ENCODE measurements at places on chromosomes 12 and 14. TPM values are rescaled to one million over a fixed set of nuclear protein-coding genes. Genes with fewer than 3 reads are reported as not detected.

GRCh38 chr12:108390495-108391203, 51.5 kb upstream of the CMKLR1 start:
- H3K36me3 ChIP-seq = no peaks in the 10 kb centered on the region
- no peaks in the 10 kb centered on the region for H3K4me1 ChIP-seq
- H3K4me3 ChIP-seq = no peak overlapping the region

Gene KCNC2
- not detected for total RNA-seq

DNA sequence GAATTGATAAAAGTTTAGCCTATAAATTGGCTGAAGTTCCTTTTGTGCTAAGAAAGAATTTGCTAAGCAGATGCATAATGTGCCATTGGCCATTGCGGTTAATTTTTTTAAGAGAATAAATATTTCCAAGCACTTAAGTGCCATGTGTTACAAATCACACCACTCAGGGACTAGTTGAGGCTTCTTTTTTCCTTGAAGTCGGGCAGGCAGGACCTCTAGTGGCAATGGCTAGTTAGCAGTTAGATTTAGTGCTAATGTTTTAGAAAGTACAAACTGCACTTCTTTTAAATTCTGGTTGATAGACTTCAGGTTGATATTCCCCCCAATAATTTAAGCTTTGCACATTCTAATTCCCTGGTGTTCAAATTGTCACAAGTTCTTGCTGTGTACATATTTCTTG, 294.3 kb downstream of the APAF1 start:
- H3K4me3 ChIP-seq = no peak overlapping the region
- no peaks in the 10 kb centered on the region for H3K4me1 ChIP-seq
- H3K27me3 ChIP-seq = no peaks in the 10 kb centered on the region
- DNase-seq = no peak
- H3K27ac ChIP-seq = no peak overlapping the region

DNA sequence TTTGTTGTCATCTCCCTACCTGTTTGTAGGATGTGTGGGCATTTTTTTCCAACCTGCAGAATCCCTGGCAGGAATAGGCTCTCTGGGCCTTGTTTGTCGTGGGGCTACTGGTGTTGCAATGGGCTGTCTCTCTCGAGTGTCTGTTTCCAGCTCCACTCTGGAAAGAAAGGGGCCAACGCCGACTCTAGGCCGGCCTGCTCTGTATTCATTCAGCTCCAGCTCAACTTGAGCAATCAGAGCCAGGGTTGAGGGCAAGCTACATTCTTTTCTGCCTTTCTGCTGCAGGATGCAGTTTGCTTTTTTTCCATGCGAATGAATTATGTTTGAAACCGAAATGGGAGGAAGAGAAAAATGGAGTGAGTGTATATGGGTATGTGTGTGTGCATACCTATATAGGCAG, 2.3 kb downstream of the JDP2 start:
- H3K27ac ChIP-seq = peak overlapping the region; percentile 20
- H3K27me3 ChIP-seq = no peaks in the 10 kb centered on the region
- H3K4me3 ChIP-seq = no peak overlapping the region
- peak; percentile 55 for DNase-seq
- no peaks in the 10 kb centered on the region for H3K4me1 ChIP-seq

- H3K4me3 ChIP-seq = no peak overlapping the region
- no peak for DNase-seq
- H3K4me1 ChIP-seq = no peaks in the 10 kb centered on the region
- no peaks in the 10 kb centered on the region for H3K27me3 ChIP-seq
- peak overlapping the region; percentile 91 for H3K27ac ChIP-seq
These were observed 87.7 kb downstream of the C12orf75 start for GRCh38 chr12:105418229-105418628.

GRCh38 chr12:570435-570920, 92.8 kb downstream of the NINJ2 start:
- H3K27ac ChIP-seq = peak overlapping the region; percentile 62
- H3K36me3 ChIP-seq = no peaks in the 10 kb centered on the region
- H3K27me3 ChIP-seq = no peaks in the 10 kb centered on the region
- DNase-seq = peak; percentile 92
- no peaks in the 10 kb centered on the region for H3K4me1 ChIP-seq

- H3K27ac ChIP-seq = no peak overlapping the region
- H3K27me3 ChIP-seq = no peaks in the 10 kb centered on the region
- no peak overlapping the region for H3K4me3 ChIP-seq
- H3K4me1 ChIP-seq = no peaks in the 10 kb centered on the region
These were observed 78.9 kb downstream of the EMP1 start for GRCh38 chr12:13275241-13276085.

DNA sequence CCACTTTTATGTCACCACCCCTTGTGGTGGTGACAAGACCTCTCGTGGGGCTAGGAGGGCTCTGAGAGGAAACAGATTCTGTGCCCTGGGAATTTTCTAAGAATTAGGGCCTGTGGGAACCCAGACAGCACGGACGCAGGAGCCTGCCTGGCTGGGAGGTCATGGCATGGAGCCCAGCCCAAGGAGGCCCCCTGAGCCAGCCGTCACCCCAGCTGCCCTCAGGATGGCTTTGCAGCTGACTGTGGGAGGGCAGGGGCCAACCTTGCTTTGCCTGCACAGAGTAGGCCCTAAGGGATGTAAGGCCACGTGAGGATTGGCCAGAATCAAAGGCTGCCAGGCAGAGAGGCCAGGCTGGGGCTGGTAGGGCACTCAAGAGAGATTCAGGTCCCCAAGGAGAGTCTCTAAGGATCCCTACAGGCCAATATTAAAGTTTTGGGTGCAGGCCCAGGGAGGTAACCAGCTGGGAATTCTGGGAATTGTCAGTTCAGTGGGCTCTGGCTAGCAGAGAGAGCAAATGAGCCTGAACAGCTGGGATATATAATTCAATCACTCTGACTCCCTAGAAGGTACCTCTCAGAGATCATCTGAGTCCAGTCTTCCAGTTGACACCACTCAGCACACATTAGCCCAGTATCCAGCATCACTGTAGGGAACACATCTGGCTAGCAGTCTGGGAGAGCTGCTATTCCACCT, 6.4 kb downstream of the LTBP2 start:
- H3K27ac ChIP-seq = peak overlapping the region; percentile 72
- DNase-seq = no peak
- no peak overlapping the region for H3K4me3 ChIP-seq
- no peaks in the 10 kb centered on the region for H3K27me3 ChIP-seq

GRCh38 chr12:6423267-6424007, 21.3 kb upstream of the CD27 start:
- H3K27me3 ChIP-seq = no peaks in the 10 kb centered on the region
- no peaks in the 10 kb centered on the region for H3K4me1 ChIP-seq
- DNase-seq = peak; percentile 90
- no peaks in the 10 kb centered on the region for H3K36me3 ChIP-seq

- no peak overlapping the region for H3K27ac ChIP-seq
- no peaks in the 10 kb centered on the region for H3K36me3 ChIP-seq
- H3K4me1 ChIP-seq = no peaks in the 10 kb centered on the region
- DNase-seq = no peak
- no peak overlapping the region for H3K4me3 ChIP-seq
These were observed 240.7 kb upstream of the PLEKHG7 start for GRCh38 chr12:92462049-92462448.

GRCh38 chr14:68164711-68165113, 345.1 kb downstream of the RAD51B start:
- H3K4me3 ChIP-seq = no peak overlapping the region
- peaks cover 4% of the 10 kb centered on the region for H3K4me1 ChIP-seq
- no peaks in the 10 kb centered on the region for H3K36me3 ChIP-seq
- H3K27me3 ChIP-seq = no peaks in the 10 kb centered on the region
- no peak for DNase-seq

GRCh38 chr12:6826734-6827436, 1.3 kb upstream of the P3H3 start:
- H3K4me1 ChIP-seq = no peaks in the 10 kb centered on the region
- no peak overlapping the region for H3K4me3 ChIP-seq
- H3K27ac ChIP-seq = no peak overlapping the region
- H3K36me3 ChIP-seq = peaks cover 2% of the 10 kb centered on the region

DNA sequence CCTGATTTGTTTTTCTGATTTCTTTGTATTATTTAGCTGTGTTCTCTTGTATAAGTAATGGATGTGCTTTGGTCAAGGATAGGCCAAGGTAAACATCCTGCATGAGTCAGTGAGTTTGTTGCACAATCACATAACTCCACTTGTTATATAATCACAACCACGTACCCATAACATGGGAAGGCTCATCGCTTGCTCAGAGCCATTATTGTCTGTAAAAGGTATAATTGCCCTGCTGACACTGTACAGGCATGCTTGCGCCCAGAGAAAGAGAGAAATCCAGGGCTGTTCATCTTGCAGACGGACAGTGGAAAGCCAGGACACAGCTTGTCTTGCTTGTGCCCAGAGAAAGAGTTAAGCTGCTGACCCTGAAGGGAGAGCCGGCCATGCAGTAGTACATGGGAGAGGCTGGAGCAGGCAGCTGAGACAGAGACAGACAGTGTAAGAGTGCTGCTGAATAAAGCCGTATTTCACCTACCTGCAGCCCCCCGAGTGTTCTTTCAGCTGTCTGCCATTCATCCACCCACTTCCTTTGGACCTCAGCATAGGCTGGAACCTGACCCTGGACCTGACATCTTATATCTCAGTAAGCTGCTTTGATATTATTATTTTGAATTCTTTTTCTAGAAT, 174.7 kb upstream of the DAAM1 start:
- no peaks in the 10 kb centered on the region for H3K36me3 ChIP-seq
- H3K4me1 ChIP-seq = no peaks in the 10 kb centered on the region
- no peaks in the 10 kb centered on the region for H3K27me3 ChIP-seq
- H3K27ac ChIP-seq = no peak overlapping the region
- no peak for DNase-seq

DNA sequence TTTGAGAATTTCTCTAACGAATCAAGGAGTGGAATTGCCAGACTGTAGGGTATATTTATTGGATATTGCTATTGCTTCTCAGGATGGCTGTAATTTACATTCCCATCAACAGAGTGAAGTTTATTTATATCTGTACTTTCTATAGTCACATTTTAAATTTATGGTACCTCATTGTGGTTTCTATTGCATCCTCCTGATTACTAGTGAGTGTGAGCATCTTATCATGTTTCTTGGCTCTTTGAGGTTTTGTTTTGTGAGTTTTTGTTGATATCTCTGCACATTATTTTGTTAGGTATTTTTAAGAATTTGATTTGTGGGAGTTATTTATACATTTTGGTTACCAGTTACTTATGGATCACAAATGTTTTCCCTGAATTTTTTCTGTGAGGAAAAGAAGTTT, 13.9 kb downstream of the DNM1L start:
- no peak for DNase-seq
- H3K27me3 ChIP-seq = no peaks in the 10 kb centered on the region
- no peaks in the 10 kb centered on the region for H3K4me1 ChIP-seq
- no peak overlapping the region for H3K27ac ChIP-seq
- H3K36me3 ChIP-seq = no peaks in the 10 kb centered on the region

Gene BCL11B
- total RNA-seq = 1.3 TPM

DNA sequence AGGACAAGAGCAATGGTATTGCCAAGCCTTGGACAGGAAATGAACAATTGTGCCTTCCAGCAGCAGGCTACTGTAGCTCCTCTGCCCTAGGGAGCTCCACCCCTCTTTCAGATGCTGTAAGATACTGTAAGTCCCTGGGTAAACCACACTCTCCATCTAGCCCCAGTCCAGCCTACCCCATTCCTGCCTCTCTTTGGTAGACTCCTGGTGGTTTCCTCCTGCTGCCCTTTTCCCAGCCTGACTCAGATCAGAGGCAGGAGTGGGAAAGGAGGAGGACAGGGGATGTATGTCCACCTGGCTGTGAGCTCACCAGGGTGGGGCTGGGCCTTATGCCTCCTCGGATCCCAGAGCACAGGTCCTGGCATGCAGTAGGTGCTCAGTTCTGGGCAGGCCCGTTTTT, 174.6 kb downstream of the ESRRB start:
- DNase-seq = no peak
- no peaks in the 10 kb centered on the region for H3K27me3 ChIP-seq
- H3K27ac ChIP-seq = no peak overlapping the region
- H3K36me3 ChIP-seq = no peaks in the 10 kb centered on the region
- H3K4me3 ChIP-seq = no peak overlapping the region

Gene ADAMTS20
- total RNA-seq = not detected

Gene IRAK3
- 29.7 TPM for total RNA-seq

Gene CDH24
- 3.4 TPM for total RNA-seq

DNA sequence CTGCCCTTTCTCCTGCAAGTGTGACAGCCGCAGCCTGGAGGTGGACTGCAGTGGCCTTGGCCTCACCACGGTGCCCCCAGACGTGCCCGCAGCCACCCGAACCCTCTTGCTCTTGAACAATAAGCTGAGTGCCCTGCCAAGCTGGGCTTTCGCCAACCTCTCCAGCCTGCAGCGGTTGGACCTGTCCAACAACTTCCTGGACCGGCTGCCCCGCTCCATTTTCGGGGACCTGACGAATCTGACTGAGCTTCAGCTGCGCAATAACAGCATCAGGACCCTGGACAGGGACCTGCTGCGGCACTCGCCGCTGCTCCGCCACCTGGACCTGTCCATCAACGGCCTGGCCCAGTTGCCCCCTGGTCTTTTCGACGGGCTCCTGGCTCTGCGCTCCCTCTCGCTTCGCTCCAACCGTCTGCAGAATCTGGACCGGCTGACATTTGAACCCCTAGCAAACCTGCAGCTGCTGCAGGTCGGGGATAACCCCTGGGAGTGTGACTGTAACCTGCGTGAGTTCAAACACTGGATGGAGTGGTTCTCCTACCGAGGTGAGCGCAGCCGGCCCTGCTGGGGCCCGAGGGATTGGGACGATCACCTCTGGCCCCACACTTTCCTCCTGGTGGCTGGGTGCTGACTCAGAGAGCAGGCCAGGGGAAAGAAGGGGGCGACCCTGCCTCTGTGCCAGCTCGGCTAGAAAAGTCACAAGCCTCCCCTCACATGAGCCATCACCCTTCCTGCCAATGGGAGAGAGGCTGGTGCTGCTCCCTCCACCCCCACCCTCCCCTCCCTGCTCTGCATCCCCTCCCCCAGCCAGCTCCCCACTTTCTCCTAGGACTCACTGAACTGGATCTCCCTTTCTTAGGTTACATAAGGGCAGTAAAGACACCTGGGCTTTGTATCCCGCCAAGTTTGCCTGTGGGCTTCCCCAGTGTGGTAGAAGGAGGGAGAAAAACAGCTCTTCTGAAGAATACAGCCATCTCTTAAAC, 10.9 kb downstream of the LRTM2 start:
- peak; percentile 82 for DNase-seq
- no peaks in the 10 kb centered on the region for H3K4me1 ChIP-seq
- no peak overlapping the region for H3K4me3 ChIP-seq
- H3K27me3 ChIP-seq = no peaks in the 10 kb centered on the region

Gene DEGS2
- total RNA-seq = 0.99 TPM

Gene DICER1
- total RNA-seq = 60.9 TPM

Gene EIF2S3B
- total RNA-seq = 0.45 TPM

- no peaks in the 10 kb centered on the region for H3K4me1 ChIP-seq
- no peak overlapping the region for H3K27ac ChIP-seq
- H3K36me3 ChIP-seq = no peaks in the 10 kb centered on the region
- H3K27me3 ChIP-seq = no peaks in the 10 kb centered on the region
These were observed 60.6 kb upstream of the DIO3 start for GRCh38 chr14:101500681-101501080.

Gene HOXC12
- not detected for total RNA-seq

- H3K27me3 ChIP-seq = no peaks in the 10 kb centered on the region
- DNase-seq = no peak
- no peak overlapping the region for H3K4me3 ChIP-seq
- H3K4me1 ChIP-seq = no peaks in the 10 kb centered on the region
- H3K36me3 ChIP-seq = no peaks in the 10 kb centered on the region
- H3K27ac ChIP-seq = no peak overlapping the region
These were observed 12.3 kb downstream of the IFI27L1 start for GRCh38 chr14:94093418-94093817.

- no peaks in the 10 kb centered on the region for H3K27me3 ChIP-seq
- no peaks in the 10 kb centered on the region for H3K36me3 ChIP-seq
- no peak for DNase-seq
- H3K4me3 ChIP-seq = peak overlapping the region; percentile 61
- H3K27ac ChIP-seq = peak overlapping the region; percentile 31
- no peaks in the 10 kb centered on the region for H3K4me1 ChIP-seq
These were observed 377 bp downstream of the CCNT1 start for GRCh38 chr12:48716168-48716492.

Gene ETNK1
- 70.0 TPM for total RNA-seq

Measured in aorta (tissue), 5 donors.